ENCODE measurements at places on chromosomes 2 and 18.

- DNase-seq = no peak
Observed at GRCh38 chr18:42030586-42031182, 75.7 kb downstream of the PIK3C3 start.

DNA sequence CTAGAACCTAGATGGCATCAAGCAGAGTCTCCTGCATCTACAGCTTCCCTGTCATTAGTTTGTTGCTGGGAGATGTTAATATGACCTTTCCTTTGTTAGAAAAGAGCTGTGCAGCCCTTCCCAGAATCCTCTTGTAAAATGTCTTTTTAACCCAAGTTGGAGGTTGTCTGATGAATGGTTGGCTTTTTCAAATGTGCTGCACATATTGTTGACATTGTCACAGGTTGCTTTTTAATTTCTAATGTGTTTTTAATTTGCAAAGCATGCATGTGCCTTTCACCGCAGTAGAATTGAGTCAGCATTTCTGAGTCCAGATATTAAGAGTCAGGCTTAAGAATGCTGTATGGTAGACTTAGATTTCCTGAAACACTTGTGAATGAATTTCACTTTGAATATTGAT lies 120.8 kb downstream of the GREB1L start:
- DNase-seq = no peak

DNA sequence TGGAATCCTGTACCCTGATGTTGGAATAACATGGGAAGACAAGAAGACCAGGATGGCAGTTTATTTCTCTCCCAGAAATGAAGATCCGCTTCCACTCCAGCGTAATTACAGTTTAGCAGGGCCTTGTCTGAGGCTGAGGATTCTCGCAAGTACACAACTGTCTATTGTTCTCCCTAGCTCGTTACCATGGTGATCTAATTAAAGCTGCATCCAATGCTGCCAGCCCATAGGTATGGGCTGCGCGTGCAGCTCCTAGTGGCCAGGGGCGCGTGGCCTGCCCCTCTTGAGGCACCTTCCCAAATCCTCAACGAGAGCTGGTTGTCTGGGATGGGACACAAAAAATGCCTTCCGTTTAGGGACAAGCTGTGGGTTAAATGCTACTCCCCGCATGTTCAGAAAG lies 344.9 kb downstream of the CYRIA start:
- DNase-seq = no peak

DNA sequence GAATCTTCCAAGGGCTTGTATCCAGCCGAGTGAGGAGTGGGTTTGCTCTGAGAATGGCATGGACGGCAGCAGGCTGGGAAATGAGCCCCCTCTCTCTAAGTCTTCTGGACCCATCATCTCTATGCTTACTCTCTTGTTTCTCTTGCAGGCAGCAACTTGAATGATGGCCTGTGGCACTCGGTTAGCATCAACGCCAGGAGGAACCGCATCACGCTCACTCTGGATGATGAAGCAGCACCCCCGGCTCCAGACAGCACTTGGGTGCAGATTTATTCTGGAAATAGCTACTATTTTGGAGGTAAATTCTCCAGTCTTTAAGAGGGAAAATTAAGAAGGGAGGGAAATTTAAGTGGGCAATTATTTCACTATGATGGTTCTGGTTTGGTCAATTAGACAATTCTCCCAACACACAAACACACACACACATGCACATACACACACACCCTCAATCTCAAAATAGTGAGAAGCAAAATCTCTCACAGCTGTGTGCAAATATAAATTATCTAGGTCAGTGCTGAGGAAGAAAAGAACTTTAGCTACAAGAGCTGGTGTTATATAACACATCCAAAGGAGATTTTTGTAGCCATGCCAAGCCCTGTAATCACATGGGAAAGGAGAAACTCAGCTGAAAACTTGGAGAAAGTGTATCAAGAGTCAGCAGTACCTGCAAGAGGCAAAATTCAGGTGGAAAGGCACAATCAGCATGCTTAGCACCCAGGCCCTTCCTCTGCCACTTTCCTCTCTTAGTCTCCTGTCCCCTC lies 499.2 kb downstream of the CNTNAP5 start:
- DNase-seq = no peak

DNA sequence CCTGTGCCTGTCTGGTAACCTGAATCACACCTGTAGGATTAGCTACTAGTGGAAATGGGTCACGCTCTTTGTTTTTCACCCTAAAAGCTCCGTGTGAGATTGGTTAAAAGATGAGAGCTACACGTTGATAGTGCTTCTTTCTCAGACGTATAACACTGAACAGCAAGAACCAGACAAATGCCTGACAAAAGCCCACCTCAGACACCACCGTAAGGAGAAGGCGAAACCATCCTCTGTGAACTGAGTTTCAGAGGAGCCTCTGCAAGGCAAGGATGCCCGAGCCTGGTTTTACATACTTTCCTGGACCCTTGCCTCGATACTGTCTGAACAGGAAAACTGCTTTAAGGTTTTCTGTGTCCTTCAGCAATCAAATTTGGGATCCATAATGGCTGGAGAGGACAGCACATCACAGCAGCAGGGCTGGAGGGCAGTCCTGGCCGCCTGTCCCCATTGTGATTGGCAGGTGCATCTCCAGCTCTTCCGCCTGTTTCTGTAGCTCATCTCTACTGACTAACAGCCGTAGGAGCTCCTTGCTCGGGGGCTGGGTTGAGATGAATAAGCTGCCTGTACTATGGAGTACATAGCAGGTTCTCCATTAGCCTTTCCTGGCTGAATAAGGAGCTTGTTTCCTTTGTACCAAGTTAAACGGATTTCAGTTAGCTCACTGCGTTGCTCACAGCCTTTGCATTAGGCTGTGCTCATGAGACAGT lies 155.5 kb downstream of the MYT1L start:
- no peak for DNase-seq

GRCh38 chr2:38074764-38075506 lies 1.0 kb downstream of the CYP1B1 start:
- peak; percentile 89 for DNase-seq

DNA sequence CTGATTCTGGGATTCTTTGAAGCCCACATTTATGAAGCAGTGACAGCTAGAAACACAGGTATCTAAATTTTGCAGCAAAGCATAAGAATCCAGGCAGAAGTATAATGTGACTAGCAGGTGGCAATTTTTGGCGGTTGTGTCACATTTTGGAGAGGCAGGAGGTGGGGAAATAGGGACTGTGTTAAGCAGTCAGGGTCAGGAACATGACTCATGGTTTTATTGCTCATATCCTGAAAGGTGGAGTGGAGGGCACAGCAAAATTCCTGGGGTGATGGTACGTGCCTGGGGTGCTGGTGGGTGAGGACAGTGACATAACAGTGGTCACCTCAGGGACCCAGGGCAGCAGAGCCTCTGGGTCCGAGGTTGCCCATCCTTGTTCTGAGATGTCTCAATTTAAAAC lies 63.5 kb upstream of the TTN start:
- DNase-seq = no peak

- DNase-seq = no peak
Observed at GRCh38 chr2:68234405-68234804, 17.9 kb downstream of the PPP3R1 start.

DNA sequence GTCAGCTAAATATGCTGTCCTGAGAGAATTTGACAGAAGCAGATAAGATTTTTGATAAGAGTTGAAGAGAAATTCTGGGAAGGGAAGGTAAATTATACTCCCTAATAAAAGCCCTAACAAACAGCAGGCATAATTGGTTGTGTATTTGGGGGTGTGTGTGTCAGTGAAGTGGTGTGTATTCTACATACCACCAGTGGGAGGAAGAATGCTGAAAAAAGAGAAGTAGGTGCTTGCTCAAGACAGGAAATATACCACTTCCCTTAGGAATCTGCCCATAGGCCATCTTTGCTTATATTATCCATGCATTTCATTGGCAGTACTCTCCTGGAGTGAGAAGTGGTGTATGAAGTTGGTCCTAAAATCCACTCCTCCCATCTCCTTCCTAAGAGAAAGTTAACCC lies 76.2 kb downstream of the FMNL2 start:
- no peak for DNase-seq

- no peak for DNase-seq
Observed at GRCh38 chr18:8657873-8658470, 47.4 kb upstream of the MTCL1 start.

DNA sequence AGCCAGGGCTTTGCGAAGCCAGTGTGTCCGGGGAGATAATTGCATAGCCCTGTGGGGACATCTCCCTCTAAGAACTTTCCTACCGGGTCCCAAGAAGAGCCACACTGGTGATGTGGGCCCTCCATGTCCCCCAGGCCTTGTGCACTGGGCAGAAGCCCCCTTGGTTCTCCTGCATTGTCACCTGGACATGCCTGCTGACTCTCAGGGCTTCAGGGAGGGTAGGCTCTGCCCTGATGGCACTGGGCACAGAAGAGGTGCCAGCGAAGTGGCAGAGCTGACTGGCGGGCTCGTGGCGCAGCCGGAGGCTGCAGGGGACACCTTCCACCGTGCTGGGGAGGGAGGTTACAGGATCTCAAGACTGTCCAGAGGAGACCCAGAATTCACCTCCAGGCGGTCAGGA lies 28.3 kb downstream of the GLI2 start:
- DNase-seq = no peak

DNA sequence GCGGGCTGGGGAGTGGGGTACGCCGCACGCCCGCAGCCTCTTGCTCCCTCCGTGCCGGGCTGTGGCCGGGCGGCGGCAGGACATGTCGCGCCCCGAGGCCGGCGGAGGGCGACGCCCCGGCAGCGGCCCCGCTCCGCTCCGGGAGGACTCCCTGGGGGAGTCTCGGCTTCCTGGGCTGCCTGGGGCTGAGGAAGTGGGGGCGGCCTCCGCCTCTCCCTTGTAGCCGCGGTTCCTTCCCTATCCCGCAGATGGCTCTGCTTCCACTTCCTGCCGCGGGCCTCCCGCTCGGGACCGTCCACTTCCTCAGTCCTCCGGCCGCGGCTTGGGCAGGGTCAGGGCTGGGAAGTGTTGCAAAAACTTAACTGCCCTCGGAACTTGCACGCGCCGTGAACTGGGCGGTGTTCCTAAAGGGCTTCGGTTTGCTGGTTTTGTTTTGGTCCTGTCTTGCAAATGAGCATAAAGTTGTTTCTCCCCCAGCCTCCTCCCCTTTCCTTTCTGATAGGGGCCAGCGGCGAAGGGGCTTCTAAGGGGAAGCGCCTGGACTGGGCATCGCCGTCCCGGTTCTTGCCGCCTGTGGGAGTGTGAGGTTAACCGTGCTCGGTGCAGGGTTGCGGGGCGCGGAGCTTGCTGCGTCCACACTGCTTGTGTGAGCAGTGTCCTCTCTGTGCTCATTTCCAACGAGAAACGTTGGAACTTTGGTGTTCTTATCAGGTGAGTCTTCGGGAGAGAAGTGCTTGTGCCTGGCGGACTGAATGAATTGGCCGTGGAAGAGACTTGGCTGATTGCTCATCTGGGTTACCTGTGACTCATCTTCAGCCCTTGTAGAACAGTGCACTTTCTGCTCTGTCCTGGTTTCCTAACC lies 600 bp downstream of the RALB start:
- DNase-seq = peak; percentile 90

GRCh38 chr2:129984426-129984825 lies 5.0 kb downstream of the RAB6C start:
- no peak for DNase-seq

DNA sequence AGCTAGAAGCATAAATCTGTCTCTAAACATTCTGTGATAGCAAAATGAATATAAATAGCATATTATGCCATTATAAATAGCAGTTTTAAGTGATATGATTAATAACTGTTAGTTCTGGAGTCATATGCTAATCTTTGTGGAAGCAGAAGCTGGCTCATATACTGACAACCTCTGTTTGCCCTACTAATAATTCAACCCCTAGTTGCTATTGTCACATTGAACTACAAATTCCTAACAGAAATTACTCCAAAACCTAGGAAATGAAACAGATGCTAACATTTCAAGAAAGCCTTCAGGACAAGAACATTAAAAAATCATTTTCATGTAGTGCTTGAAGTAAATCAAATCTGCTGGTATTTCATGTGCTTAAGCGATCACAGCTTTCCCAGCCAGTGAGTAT lies 28.2 kb downstream of the CALCRL start:
- no peak for DNase-seq

GRCh38 chr2:102708847-102709559 lies 52.8 kb upstream of the TMEM182 start:
- DNase-seq = no peak

DNA sequence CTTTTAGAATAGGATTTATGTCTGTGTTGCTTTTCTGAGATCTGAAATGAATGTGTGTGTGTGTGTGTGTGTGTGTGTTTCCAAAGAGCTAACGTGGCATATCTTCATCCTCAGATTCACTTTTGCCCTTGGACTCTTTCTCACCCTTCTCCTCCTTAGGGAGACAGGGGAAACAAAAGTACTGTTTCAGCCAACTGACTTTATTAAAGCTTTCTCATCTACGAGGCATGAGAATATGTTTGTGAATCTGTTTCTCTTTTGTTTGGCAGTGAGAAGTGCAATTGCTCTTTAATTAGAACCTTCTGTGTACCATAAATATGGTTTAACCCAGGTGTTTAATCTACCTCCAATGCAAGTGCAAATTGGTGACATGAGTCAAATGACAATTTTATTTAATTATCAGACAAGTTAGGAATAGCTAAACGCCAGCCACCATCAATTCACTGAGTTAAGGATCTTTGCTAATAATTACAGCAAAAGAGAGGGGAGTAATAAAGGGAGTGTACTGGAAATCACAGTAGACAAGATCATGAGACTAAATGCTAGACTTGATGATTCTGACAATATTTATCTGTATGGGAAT lies 186.4 kb upstream of the COL3A1 start:
- peak; percentile 29 for DNase-seq

DNA sequence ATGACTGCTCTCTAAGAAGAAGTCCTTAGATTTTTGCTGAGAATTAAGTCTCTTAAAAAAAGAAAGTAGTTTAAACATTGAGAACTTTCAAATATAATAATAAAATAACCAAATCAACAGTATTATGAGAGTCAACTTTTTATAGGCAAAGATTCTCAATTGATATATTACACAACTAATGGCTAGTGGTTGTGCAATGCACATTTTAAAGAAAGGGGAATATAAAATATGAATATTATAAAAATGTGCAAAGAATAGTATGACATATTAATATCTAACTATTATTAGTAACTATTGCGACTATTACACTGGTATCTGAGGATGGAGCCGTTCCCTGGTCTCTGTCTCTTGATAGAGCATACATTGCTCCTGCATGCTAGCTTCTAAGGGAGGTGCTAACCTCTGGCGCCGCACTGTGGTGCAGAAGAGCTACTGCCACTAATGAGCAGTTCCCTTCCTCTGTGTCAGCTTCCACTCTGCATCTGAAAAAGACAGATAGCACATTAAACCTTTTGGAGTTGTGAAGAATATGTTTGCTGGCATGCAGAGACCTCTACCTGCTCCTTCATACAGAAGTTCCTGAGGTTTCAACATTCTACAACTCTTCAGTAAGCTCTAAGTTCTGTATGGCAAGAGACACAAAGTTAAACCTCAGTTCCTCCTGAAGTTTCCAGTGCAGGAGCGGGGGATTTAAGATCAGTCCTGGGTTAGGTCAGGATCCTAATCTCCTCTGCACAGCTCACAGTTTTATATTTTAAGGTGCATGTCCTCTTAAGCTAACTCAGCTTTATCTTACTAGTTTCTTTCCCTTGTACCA lies 3.5 kb upstream of the SLC9A2 start:
- peak; percentile 21 for DNase-seq

Data from right kidney (tissue), 9 donors.